Prostate gland (tissue), 2 donors: ENCODE measurements at places on chromosomes 2 and 18.

DNA sequence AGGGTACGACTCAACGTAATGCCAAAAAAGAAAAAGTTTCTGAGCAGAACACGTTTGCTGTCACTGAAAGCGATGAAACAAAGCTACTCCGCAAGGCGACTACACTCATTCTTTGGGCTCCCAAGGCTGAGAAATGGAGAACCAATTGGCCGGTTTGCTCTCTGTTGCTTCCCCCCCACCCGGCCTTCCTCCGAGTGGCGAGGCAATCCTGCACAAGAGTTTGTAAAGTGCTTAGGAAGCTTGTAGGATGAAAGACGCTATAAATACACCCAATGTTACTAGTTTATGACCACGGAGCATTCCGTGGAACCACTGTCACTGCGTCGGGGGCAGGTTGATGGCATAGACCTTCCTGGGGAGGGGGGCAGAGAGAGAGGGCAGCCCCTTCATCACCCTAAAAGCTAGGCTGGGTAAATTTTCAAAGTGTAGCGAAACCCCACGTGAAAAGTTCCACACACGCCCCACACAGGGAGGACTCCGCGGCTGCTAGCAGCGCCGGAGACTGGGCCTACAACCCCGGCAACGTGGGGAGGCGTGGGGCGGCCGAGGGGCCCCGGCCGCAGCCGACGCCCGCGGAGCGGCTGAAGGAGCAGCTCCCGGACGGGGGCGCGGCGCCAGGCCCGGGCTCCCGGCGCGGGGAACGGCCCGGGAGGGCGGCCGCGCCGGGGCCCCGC is 915 bp downstream of the CUL3 start:
- H3K27ac ChIP-seq = peak overlapping the region; percentile 87
- H3K36me3 ChIP-seq = no peaks in the 10 kb centered on the region
- H3K4me3 ChIP-seq = peak overlapping the region; percentile 68

- DNase-seq = peak; percentile 85
- peak within 1 kb of the TSS; percentile 29 for H3K4me3 ChIP-seq
- H3K27ac ChIP-seq = peak within 1 kb of the TSS; percentile 67
- peaks cover 15% of the 10 kb centered on the region for H3K27me3 ChIP-seq
Observed at GRCh38 chr2:17540093-17540812, at the start of gene VSNL1. TSS of gene VSNL1 (plus strand) at chr2:17540696. CDS start at chr2:17592075, 51,379 bp downstream.

- H3K36me3 ChIP-seq = no peaks in the 10 kb centered on the region
- no peak for DNase-seq
- H3K4me3 ChIP-seq = no peak overlapping the region
- no peaks in the 10 kb centered on the region for H3K27me3 ChIP-seq
- H3K27ac ChIP-seq = no peak overlapping the region
Observed at GRCh38 chr18:23203891-23204432, 68.7 kb downstream of the CABLES1 start.

GRCh38 chr2:207341112-207341750 is 175.5 kb upstream of the KLF7 start:
- no peak overlapping the region for H3K27ac ChIP-seq
- no peak overlapping the region for H3K4me3 ChIP-seq
- H3K27me3 ChIP-seq = no peaks in the 10 kb centered on the region
- H3K4me1 ChIP-seq = no peaks in the 10 kb centered on the region
- no peak for DNase-seq

DNA sequence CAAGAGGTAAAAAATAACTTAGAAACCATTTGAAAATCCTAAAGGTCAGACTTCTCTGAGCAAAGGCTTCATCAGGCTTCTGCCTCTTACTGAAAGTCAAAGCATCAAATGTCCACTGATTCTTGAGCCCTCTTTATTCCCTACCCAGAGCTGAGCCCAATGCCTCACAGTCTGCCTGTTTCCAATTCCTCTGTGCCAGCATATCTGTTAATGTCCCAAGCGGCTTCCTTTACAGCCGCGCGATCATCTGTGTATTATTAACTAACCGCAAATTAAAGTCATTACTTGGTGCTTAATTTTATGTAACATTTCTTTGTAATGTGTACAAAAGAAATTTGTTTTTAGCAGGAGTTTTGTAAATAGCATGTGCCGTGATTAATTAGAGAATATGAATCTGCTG is 418.8 kb upstream of the HNRNPA3 start:
- no peaks in the 10 kb centered on the region for H3K36me3 ChIP-seq
- no peaks in the 10 kb centered on the region for H3K4me1 ChIP-seq
- DNase-seq = no peak
- H3K27ac ChIP-seq = no peak overlapping the region

DNA sequence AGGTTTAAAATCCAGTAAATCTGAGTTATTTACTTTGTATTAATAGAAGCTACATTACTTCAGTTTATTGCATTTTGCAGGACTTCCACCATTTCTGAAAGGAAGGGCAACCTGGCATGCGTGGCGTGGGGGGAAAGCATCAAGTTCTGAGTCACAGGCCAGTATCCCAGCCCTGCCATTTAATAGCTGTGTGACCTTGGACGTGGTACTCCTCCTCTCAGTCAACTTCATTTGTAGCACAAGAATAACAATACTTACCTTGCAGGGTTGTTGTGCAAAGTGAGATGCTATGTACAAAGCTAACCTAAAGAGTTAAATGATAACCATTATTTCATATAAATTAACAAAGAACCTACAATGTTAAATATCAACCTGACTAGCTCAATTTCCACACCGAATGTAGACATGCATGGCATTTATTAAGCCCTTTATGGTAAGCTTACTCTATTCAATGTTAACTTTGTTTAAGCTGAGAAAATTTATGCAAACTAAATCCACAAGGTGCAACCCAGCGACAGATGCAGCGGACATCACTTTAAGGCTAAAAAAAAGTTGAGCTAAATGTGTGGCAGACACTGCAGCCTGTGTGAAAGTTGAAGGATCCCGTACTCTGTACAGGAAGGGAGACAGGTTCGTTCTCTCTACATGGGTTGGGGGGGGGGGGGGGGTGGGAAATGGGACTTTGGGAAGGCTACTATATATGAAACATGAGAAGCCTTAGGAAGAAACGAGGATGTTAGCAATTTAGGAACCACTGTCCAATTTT is 17.2 kb upstream of the STPG4 start:
- no peaks in the 10 kb centered on the region for H3K27me3 ChIP-seq
- peak overlapping the region; percentile 92 for H3K27ac ChIP-seq
